Renal cortical epithelial cell (primary cell): ENCODE measurements at places on chromosomes 2 and 18. TPM values are rescaled to one million over a fixed set of nuclear protein-coding genes. Genes with fewer than 3 reads are reported as not detected.

WIPF1 gene
- 3.0 and 8.6 TPM in 2 replicates for total RNA-seq

ATP8B1 gene
- 27.1 and 48.8 TPM in 2 replicates for total RNA-seq

GPBAR1 gene
- total RNA-seq, result 0.65 TPM in 1 of 2 replicates, not detected in the other

ANKRD36 gene
- 14.8 and 41.6 TPM in 2 replicates for total RNA-seq

QPCT gene
- total RNA-seq, result 81.8 and 83.0 TPM in 2 replicates

PRKAG3 gene
- total RNA-seq, result not detected in 2 replicates

PROC gene
- total RNA-seq, result 0.25 TPM in 1 of 2 replicates, not detected in the other

DNA sequence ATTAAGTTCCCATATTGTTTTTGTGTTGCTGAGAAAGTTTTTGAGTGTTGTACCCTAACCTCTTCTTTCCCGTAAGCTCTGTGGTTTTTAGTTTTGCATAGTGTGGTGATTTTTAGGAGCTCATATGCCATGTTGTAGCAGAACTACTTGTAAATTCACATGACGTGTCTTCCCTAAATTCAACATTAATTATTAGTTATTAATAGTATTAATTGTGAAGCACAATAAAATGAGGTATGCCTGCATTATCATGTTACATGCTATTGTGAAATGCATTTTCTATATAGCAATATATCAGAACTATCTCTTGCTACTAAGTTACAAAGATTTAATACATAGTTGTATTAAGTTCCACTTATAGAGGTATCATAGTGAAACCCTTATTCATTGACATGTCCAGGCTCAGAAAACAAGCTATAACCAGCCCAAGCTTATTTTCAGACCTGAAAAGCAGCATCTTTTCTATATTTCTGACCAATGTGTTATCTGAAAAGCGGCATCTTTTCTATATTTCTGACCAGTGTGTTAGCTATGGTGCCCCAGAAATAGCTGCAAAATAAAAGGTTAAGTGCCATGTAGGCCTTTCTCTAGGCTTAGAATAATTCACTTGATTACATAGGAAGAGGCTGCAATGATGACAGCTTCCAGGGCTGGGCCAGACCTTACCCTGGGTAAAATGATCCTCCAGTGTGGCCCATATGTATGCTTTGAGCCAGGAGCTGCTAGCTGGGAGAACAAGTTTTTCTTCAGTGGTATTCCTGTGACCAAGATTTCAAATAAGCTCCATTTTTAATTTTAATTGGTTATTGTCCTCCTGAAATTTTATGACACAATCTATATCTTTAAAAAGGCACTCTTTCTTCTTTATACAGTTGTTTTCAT lies 21.6 kb downstream of the EPAS1 start:
- DNase-seq, result no peak

GRCh38 chr2:121489284-121489683 lies 41.4 kb upstream of the RNU4ATAC start:
- peak; percentile 73 for DNase-seq

DNA sequence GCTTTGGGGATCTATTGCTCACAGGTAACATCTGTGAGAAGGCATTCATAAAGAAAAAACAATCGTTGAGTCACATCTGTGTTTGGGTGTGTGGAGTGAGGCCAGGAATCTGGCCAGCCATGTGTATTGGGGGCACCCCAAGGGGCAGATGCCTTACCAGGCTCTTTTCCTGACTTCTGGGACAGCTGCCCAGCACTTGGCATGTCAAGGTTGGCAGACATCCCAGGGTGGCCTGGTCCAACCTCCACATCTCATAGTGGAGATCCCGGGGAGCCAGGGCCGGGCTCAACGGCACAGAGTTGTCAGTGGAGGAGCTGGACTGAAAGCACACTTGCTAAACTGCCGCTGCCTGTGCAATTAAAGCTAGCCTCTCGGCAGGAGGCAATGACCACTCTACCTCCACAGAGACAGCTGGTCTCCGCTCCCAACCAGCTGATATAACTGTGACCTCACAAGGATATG lies 75.3 kb upstream of the MGAT4A start:
- DNase-seq, result peak; percentile 86

DNA sequence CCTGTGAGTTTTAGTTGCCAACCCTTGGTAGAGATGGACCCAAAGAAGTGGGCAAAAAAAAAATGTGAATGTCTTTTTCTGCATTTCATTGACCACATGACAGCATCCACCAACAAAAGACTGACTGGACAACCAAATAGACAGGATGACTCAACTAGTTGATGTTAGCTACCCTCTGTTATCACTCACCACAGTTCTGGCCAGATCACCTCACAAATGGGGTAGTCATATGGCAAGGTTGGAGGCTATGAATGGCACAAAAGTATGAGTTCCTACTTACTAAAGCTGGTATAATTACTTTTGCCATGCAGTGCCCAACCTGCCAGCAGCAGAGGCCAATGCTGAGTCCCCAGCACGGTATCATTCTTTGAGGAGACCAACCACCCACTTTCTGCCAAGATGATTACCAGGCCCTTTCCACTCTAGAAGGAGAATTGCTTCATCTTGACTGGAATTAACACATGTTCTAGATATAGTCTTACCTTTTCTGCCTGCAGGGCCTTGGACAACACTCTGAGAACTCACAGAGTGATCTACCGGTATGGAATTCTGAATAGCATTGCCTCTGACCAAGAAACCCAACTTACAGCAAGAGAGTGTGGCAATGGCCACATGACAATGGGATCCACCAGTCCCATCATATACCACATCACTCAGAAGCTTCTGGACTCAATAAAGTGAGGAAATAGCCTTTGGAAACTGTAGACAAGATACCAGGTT lies 20.1 kb upstream of the TCF7L1 start:
- DNase-seq, result no peak

DNA sequence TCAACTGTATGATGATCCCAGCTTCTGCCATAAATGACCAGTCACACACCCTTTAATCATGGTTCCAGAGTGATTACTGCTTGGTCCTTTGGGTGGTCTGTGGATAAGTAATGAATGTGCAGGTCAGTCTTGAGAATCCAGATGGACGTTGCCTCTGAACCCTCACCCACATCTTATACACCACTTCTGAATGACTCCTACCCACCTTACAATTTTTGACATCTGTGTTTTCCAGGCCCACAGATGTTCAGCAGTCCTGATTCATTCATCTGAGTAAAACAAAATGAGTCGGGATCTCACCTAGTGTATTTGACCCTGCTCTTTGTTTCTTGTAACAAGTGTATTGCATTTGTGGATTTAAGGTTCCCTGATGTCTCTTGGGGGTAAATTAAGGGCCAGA lies 194.1 kb upstream of the CCDC68 start:
- DNase-seq, result no peak

DNA sequence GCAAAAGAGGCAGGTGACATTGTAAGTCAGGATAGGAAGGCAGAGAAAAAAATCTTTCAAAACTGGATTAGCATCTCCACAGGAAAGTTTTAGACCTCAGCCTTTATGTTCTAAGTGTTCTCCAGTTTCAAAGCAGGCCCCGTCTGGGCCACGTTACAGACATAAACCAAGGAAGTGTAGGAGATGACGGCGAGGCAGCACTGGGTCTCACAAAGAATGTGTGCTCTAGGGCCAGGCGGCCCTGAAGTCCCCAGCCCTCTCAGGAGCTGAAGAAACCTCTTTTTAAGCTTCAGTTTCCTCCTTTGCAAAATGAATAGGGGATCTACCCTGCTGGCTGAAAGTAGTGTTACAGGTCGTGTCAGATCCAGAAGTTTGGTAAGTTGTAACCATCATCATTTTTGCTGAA lies 81.7 kb downstream of the SPRED2 start:
- DNase-seq, result no peak

DNA sequence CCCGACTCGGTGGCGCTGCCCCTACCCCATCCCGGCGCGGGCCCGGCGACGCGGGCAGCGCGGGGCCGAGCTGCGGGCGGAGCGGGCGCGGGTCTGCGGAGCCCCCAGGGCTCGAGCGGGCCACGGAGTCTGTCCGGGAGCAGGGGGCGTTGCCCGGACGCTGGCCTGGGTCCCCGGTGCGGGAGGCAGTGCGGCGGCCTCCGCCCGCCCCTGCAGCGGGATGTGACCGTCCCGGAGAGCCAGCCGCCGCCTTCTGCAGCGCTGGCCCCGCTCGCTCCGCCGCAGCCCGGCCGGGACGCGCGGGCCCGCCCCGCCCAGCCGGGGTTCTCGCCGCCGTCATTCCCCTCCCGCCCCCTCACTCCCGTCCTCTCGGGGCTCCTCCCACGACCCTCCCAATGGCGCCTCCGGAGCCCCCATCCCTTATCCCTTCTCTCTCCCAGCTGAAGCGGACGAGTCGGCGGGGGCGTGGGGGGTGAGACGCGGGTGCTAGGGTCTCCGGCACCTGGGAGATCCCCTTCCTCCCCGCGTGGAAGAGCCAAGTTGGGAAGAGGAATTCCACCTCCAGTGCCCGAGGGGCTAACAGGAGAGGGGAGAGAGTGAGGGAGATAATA lies at the start of gene FNDC4:
Gene FNDC4, minus strand, starts transcription at position 257 of the 611 bp plus-strand sequence. CDS start 521 bp downstream, outside the sequence.
- no peak for DNase-seq

GRCh38 chr18:63999871-64000270 lies 30.0 kb downstream of the SERPINB8 start:
- DNase-seq, result no peak

DNA sequence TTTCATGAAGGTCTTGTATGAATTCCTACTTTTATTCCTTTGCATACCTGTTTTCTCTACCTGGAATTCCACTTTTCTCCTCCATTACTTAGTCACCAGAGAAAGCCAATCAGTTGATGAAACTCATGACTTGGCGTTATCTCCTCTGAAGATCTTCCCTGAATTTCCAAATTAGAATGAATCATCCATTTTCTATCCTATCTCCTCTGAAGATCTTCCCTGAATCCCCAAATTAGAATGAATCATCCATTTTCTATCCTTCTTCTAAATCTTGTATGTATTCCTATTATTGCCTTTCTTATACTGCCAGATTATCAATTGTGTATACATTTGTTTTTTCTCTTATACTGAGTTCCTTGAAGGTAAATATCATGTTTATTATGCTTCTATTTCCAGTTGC lies 440.4 kb downstream of the CCDC85A start:
- no peak for DNase-seq

- DNase-seq, result peak; percentile 91
Measured at GRCh38 chr2:216535454-216535995, 36.9 kb downstream of the RPL37A start.

- peak; percentile 30 for DNase-seq
Measured at GRCh38 chr2:24421668-24422067, 61.3 kb upstream of the ITSN2 start.

DNA sequence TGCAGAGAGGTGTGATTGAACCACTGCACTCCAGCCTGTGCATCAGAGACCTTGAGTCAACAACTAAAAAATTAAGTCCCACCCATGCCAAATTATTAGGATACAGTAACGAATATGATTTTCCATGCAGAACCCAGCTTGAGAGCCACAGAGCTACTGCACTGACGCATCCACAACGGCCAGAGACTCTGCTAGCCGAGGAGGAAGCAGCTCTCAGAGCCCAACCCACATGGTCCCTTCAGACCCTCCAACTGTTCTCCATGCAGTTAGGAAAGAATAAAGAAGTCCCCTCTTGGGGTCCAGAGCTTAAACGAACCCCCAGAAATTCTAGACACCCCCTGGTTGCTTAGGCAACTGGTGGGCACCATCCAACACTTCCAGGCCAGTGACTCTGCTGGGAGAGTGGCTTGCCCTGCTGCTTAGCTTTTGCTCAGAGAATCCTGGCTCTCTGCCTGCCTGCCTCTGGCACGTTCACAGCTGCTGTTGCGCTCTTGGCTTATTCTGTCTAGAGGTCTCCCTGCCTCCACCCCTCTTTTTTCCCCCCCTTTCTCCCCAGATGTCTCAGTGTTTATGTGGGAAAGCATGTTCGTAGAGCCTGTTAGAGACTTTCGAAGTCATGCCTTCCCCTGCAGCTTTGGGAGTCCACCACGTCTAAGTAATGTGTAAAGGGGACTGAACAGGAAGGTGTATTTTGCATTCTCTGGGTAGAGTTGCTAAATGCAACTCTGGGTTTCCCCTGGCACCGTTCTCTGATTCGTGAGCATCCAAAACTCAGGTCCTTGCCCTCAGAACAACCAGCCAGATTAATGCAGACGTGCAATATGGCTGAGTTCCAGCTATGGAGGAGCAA lies 26.0 kb upstream of the SP3 start:
- peak; percentile 67 for DNase-seq

DNA sequence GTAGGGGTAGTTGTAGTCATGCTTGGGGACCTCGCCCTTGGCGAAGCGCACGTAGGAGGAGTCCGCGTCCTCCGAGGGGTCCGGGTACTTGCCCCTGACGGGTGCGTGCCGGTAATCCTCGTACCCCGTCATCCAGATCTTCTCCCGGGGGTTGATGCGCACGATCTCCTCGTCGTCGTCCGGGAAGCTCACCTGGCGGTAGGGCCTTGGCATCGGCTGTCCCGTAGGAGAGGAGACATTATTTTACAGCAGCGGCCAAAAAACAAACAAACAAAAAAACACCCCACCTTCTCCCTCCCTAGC lies 86.3 kb downstream of the ACTR2 start:
- DNase-seq, result no peak

DNA sequence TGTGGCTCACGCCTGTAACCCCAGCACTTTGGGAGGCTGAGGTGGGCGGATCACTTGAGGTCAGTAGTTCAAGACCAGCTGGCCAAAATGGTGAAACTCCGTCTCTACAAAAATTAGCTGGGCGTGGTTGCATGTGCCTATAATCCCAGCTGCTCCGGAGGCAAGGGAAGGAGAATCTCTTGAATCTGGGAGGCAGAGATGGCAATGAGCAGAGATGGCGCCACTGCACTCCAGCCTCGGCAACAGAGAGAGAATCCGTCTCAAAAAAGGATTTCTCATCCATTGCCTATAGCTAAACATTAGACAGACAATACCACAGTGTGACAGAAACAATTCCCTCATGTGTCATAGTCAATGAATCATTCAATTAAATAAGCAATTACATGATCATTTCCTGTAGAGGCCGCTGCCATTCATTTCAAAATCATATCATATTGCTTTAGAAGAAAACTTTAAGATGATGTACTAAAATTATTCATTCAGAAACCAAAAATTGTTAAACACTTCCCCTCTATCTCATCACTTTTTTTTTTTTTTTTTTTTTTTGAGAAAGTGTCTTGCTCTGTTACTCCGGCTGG lies 69.5 kb upstream of the TGIF1 start:
- DNase-seq, result peak; percentile 90

DNA sequence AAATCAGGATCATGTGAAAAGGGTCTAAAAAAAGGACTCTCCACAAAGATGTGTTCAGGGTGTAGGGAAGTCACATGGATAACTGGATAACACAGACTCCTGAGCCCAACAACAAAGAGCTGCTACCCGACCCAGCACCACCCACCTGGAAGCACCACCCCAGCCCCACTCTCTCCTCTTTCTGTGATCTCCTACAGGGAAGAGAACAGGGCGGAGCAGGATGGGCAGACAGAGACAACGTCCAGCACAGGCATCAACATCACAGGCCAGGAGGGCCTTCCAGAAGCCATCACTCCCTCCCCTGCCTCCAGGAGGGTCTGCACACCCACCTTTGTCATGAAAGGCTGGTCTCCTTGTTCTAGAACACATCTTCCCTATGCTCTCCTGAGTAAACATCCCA lies 1.3 kb upstream of the CIB4 start:
- DNase-seq, result no peak

DNA sequence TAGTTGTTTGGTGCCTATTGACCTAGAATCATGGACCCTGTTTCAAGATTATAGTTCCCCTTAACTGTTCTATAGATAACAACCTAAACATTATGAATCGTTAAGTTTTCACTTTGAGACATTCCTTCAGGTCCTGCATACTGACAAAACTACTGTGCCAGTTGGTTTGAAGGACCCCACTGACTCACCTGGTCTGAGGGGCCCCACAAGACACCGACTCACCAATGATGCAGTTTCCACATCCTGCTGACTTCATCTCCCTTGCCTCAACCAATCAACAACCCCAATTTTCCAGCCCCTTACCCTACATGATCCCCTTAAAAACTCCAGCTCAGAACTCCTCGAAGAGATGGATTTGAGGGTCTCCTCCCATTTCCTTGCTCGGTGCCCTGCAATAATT lies 89.6 kb upstream of the CCDC141 start:
- DNase-seq, result no peak
